ENCODE measurements at places on chromosomes 6 and 20. TPM values are rescaled to one million over a fixed set of nuclear protein-coding genes. Genes with fewer than 3 reads are reported as not detected.

Gene DNAH8
- total RNA-seq = 0.05 TPM

- DNase-seq = no peak
Observed at GRCh38 chr6:41713159-41713649, 22.2 kb downstream of the TFEB start.

DNA sequence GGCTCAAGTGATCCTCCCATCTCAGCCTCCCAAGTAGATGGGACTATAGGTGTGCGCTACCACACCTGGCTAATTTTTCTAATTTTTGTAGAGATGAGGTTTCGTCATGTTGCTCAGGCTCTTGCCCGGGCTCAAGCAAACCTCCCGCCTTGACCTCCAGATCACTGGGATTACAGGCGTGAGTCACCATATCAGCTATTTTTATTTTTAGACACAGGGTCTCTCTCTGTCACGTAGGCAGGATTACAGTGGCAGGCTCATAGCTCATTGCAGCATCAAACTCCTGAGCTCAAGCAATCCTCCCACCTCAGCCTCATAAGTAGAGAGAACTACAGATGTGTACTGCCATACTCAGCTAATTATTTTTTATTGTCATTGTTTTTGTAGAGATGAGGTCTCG lies 41.7 kb downstream of the SLC23A2 start:
- no peak for DNase-seq

DNA sequence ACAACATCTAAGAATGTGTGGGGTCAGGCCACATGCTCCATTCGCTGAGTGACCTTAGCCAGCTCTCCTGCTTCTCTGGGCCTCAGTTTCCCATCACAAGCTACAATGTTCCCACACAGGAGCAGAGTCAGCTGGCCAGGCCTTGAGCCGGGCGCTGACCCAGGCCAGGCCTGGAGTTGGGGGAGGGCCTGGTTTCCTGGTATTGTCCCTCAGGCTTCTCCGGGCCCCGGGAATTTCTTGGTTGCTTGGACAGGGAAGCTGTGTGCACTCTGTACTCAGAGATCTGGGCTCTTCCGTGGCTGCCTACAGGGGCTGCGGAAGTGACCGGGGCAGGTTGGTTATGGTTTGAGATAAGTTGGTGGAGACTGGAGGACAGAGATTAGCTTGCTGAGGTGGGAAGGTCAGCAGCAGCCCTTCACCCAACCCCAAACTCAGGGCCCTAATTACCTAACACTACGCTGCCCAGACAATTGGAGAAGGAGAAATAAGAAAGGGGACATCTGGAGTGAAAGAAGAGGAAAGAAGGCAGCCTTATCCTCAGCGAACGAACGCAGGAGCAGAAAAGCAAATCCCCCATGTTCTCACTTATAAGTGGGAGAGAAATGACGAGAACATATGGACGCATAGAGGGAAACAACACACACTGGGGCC lies 6.2 kb downstream of the TGM2 start:
- DNase-seq = no peak

Gene TRIM40
- not detected for total RNA-seq

DNA sequence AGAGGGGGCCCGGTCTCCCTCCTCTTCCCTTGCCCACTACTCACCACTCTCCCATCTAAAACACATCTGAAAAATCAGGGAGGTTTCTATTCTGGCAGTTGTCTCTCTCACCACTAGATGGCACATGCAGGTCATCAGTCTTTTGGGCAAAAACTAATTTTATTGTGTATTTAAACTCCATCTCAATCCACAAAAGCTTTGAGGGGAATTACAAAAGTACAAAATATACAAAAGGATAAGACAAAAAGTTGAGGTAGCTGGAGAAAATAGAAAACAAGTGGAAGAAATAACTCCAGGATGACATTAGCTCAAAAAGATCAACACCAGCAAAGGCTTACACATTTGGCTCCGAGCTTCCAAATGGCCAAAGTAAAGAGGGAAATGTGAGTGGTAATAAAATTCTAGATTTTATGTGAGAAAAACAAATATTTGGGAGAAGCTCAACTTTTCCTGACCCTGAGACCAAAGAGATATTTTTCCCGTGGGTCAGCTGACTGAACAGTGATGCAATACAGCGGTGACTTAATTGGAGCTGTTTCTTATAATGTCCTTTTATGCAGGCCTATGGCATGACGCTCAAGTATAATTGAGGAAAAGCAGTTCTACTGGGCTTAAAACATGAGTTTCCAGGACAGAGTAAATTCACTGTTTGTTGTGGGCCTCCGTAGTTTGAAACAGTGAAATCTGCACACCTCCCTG lies 79.8 kb upstream of the CHD6 start:
- no peak for DNase-seq

DNA sequence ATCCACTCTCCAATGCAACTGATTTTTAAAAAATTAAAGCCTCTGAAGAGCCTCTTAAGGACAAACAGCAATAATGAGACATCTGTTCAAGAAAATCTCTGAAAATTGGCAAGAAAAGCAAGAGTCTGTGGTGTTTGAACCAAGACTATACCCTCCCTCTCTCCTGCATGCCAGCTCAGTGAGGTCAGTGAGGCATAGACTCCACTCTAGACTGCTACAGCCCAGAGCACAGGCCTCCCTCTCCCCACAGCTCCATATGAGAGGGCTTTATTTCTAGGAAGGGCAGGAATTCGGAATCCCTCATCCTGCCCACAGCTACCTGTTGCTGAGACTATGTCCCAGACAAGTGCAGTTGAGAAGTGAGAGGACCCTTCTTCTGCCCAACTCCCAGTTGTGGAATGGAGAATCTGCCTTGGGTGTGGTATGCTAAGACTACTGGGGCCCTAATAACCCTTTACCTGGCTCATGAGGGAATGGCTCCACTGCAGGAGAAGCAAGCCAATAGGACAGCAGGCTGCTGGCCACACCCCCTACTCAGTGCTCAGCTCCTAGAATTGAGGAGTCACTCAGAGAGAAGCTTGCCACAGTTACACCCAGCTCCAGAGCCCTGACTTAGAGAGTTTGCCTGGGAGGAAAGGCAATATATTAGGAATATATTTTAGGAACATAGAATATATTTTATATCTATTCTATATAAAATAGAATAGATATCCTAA lies 22.7 kb upstream of the HLA-DQA1 start:
- DNase-seq = no peak

DNA sequence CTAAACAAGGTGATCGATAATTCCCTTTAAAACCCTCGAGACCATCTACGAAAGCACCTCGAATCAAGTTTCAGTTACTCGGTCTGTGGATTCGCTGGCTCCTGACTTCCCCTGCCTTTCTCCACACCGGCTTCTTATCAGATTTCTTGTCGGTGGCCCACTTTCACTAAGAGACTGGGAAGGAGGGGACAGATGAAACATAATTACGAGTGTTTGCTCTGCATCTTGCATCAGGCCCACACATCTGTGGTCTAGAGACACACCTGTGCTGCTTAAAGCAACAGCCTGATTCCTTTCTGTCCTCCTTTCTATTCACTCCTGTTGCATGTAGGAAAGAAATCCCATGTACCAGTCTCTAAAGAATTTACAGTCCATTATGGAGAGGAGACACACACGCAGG lies 37.7 kb downstream of the INSM1 start:
- no peak for DNase-seq

Gene TMEM244
- total RNA-seq = not detected

Gene SSR1
- 236 TPM for total RNA-seq

GRCh38 chr6:19356692-19357091 lies 480.5 kb upstream of the ID4 start:
- no peak for DNase-seq

DNA sequence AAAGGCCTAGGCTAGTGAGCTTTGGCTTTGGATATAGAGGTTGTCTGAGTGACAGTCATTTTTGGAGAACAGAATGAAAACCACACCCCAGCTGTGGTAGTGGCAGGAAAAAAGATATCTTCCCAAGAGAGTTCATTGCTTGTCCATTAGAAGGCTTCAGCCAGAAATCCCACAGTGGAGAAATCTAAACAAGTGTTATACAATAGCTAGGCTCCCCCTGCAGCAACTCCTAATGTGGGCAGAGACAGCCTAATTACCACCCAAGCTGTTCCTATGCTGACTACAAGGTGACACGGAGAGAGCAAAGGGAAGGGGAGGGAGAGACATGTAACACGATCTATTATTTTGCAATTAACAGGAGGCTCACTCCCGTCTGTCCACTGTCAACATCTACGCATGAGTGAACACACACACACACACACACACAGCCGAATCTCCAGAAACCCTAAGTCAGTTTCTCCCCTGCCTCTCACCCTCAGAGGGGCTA lies 147.5 kb upstream of the TCF21 start:
- DNase-seq = no peak

Gene PROCR
- total RNA-seq = 5.2 TPM

GRCh38 chr6:122388945-122389344 lies 10.5 kb upstream of the HSF2 start:
- DNase-seq = no peak

- DNase-seq = no peak
Observed at GRCh38 chr6:44475779-44476434, 88.4 kb downstream of the CDC5L start.

- DNase-seq = no peak
Observed at GRCh38 chr20:25532971-25533391, 52.4 kb downstream of the NINL start.

Gene HRH3
- not detected for total RNA-seq

Gene MUC21
- not detected for total RNA-seq

Gene TSHZ2
- not detected for total RNA-seq

Gene TBC1D22B
- total RNA-seq = 10.9 TPM

- no peak for DNase-seq
Observed at GRCh38 chr6:128711149-128711548, 171.8 kb upstream of the LAMA2 start.

Gene CRISP3
- not detected for total RNA-seq

Gene RAET1L
- total RNA-seq = not detected

- DNase-seq = no peak
Observed at GRCh38 chr6:139768196-139768595, 393.7 kb upstream of the CITED2 start.

- DNase-seq = no peak
Observed at GRCh38 chr20:38804682-38805501, 605 bp upstream of the PPP1R16B start.

Measured in chondrocyte (in vitro differentiated cells).